ENCODE measurements at places on chromosomes 6 and 20. TPM values are rescaled to one million over a fixed set of nuclear protein-coding genes. Genes with fewer than 3 reads are reported as not detected.

DNA sequence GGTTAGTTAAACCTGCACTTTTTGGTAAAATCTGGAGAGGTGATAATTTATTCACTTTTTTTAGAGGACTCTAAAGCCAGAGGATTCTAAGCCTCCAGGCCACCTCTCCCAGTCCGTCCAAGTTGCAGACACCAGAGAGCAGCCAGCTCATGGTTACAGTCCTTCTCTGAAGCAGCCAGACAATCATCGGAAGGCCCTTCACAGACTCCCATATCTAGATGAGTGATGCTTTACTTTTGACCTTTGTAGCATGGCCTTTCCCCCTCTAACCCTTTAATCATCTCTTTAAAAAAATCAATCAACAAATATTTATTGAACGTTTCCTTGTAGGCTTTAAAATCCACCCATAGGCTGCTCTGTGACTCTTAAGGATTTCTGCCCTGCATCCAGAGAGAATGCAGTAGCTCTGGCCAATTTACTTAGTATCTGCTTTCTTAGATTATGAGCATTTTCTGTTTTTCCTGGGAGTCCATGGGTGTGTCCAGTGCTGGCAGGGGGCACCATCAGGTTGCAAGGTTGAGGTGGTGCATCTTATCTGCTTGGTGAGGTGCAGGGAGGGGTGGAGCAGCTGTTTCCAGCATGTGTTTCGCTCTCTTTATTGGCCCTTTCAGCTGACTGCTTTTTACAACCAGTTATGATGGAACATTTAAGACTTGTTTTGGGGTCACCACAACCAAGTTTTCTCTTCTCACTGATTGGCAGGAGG, 58.6 kb downstream of the JARID2 start:
- H3K4me1 ChIP-seq: peaks cover 17% of the 10 kb centered on the region
- no peaks in the 10 kb centered on the region for H3K27me3 ChIP-seq
- no peak overlapping the region for H3K4me3 ChIP-seq
- peak overlapping the region; percentile 25 for H3K27ac ChIP-seq
- H3K36me3 ChIP-seq: no peaks in the 10 kb centered on the region

- no peaks in the 10 kb centered on the region for H3K27me3 ChIP-seq
- no peak overlapping the region for H3K4me3 ChIP-seq
- H3K27ac ChIP-seq: no peak overlapping the region
- H3K36me3 ChIP-seq: no peaks in the 10 kb centered on the region
- DNase-seq: no peak
These were observed 356.7 kb upstream of the MMS22L start for GRCh38 chr6:97639702-97640101.

DNA sequence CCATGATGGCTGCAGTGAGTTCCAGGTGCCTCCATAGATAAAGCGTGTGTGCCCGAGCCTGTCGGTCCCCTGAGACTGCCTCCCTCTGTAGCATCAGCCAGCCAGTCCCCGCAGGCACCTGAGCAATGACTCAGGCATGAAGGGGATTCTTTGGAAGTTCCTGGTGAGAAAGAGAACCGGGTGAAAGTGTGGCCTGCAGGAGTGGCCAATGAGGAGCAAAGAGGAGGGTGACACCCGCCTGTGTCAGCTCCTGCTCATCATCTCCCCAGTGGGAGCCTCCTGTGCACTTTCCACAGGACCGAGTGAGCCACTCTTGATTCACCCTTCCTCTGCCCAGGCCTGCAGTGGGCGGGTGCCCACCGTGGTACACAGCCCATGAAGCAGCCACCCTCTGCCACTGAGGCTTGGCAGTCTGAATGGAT, 71.2 kb upstream of the PTPN1 start:
- no peak overlapping the region for H3K4me3 ChIP-seq
- no peak for DNase-seq
- H3K36me3 ChIP-seq: no peaks in the 10 kb centered on the region
- H3K27ac ChIP-seq: no peak overlapping the region
- H3K4me1 ChIP-seq: no peaks in the 10 kb centered on the region

GRCh38 chr6:47027315-47027714, 14.8 kb downstream of the ADGRF1 start:
- H3K4me1 ChIP-seq: no peaks in the 10 kb centered on the region
- H3K4me3 ChIP-seq: no peak overlapping the region

GRCh38 chr6:165556116-165556843, 106.8 kb downstream of the PDE10A start:
- H3K36me3 ChIP-seq: no peaks in the 10 kb centered on the region
- no peaks in the 10 kb centered on the region for H3K4me1 ChIP-seq
- H3K27me3 ChIP-seq: no peaks in the 10 kb centered on the region
- no peak overlapping the region for H3K27ac ChIP-seq
- DNase-seq: no peak

DNA sequence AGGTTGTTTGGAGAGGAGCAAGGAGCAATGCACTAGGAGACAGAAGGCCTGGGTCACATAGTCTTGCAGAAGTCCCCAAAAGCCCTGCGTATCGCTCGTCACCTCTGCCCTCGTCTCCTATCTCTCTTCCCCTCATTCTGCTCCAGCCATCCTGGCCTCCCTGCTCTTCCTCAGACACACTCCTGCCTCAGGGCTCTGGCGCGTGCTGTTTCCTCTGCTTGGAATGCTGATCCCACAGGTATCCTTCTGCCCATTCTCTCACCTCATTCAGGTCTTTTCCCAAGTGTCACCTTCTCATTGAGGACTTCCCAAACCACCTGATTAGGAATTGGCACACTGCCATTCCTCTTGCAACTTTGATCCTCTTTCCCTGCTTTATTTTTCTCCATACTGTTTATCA, 9.0 kb upstream of the SLC2A10 start:
- no peak for DNase-seq
- H3K27ac ChIP-seq: no peak overlapping the region
- no peaks in the 10 kb centered on the region for H3K36me3 ChIP-seq
- peaks cover 12% of the 10 kb centered on the region for H3K4me1 ChIP-seq
- no peak overlapping the region for H3K4me3 ChIP-seq
- no peaks in the 10 kb centered on the region for H3K27me3 ChIP-seq

DNA sequence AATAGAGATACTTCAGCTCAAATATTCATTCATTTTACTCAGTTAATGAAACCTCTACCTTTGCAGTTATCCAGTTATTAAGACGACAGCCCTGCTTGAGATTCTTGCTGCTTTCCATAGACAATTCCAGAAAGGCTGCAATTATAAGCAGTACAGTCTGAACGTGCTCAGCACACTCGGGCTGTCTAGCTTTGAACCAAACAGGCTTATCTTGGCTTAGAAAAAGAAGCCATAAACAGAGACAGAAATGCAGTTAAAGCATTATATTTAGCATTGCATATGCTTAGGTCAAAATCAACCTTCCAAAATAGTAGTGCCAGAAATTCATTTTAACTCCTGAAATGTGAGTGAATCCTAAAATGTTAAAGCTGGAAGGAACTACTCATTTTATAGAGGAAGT, 204.1 kb upstream of the KCNQ5 start:
- H3K27me3 ChIP-seq: no peaks in the 10 kb centered on the region
- no peak overlapping the region for H3K4me3 ChIP-seq
- H3K27ac ChIP-seq: no peak overlapping the region

SLC26A8 gene
- 0.77 TPM for total RNA-seq

OR2H1 gene
- not detected for total RNA-seq

CRISP3 gene
- total RNA-seq: 5.4 TPM

GRCh38 chr20:17501701-17502100, 29.5 kb downstream of the BFSP1 start:
- no peaks in the 10 kb centered on the region for H3K36me3 ChIP-seq
- H3K4me3 ChIP-seq: no peak overlapping the region
- DNase-seq: no peak
- peaks cover 15% of the 10 kb centered on the region for H3K4me1 ChIP-seq

DNA sequence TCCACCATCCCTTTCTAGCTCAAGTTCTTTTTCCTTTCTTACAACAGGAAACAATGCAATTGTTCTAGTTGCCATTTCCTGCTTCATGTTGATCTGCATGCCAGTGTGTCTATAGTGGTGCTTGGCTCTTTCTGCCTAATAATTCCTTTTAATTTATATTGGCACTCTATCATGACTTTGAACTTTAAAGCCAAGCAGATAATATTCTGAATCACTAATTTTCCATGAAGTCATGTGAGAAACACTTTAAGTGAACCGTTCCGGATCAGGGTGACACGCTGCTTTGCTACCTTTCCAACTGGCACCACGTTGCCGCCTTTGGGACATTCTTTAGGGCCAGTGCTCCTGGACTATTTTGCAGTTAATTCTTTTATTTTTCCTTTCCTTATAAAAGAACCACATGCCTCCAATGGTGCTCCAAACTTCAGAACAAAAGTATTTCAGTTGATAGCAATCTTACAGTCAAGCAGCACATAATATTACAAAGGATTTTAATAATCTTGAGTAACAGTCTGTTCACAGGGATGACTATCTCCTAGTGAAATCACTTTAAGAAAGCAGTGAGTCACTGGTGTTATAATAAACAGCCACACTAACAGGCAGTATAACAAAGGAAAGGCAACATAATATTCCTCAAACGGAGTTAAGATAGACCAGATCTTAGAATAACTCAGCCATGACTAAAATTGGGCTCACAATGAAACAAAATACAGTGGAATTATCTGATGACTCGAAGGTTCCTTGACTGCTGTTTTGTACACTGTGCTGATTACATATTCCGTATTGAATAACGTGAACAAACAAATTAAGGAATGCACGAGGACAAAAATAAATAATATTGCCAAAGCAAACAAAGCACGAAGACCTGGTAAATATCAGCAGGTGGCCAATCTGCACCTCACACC, 19.0 kb upstream of the BLOC1S5 start:
- H3K27me3 ChIP-seq: no peaks in the 10 kb centered on the region
- H3K36me3 ChIP-seq: peaks cover 9% of the 10 kb centered on the region
- no peak for DNase-seq

DNA sequence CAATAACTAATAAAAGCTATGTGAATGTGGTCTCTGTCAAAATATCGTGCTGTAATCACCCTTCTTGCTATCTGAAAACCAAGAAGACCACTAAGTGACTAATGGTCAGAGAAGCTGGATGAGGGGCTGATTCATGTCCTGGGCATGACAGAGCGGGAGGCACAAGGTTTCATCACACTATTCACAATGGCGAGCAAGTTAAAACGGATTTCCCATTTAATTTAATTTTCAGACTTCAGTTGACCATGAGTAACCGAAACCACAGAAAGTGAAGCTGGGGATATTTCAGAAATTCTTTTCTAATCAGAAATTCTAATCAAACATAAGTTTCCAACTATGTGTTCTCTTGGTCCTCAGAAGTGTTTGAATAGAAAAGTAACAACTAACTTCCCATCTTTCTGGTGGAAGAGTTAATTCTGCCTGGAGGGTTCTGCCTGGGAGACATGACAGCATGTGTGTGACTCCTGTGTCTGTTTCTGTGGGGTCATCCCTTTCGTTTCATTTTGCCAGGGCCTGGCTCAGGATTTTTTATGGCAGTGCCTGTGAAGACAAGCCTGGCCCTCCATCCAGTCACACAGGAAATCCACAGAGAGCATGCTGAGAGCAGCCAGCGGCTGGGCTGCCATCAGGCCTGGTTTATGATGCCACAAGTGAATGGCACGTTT, 98.9 kb downstream of the FAM120B start:
- no peak for DNase-seq
- H3K27me3 ChIP-seq: no peaks in the 10 kb centered on the region
- H3K36me3 ChIP-seq: peaks cover 23% of the 10 kb centered on the region
- H3K4me1 ChIP-seq: peaks cover 21% of the 10 kb centered on the region
- no peak overlapping the region for H3K4me3 ChIP-seq
